Smooth muscle cell of the coronary artery (primary cell): ENCODE measurements at places on chromosomes 12 and 14. TPM values are rescaled to one million over a fixed set of nuclear protein-coding genes. Genes with fewer than 3 reads are reported as not detected.

WNT1 gene
- total RNA-seq: not detected in 2 replicates

CMAS gene
- total RNA-seq: 8.3 and 16.6 TPM in 2 replicates

LALBA gene
- not detected in 2 replicates for total RNA-seq

BICDL1 gene
- total RNA-seq: 0.23 TPM in 1 of 2 replicates, not detected in the other

PLEKHA5 gene
- total RNA-seq: 18.0 and 35.5 TPM in 2 replicates

PTPN21 gene
- 6.8 and 8.0 TPM in 2 replicates for total RNA-seq

DNAL1 gene
- 3.9 and 8.7 TPM in 2 replicates for total RNA-seq
